Activated T-helper 17 cell treated with anti-CD3 and anti-CD28 coated beads, Interleukin-2, amount 50 U/mL, for 72 hours (primary cell): ENCODE measurements at places on chromosomes 1 and 21. TPM values are rescaled to one million over a fixed set of nuclear protein-coding genes. Genes with fewer than 3 reads are reported as not detected.
A peak's percentile ranks its signal among the peaks of the same experiment; 100 is the strongest.

Gene HPCAL4
- 1.2 TPM for total RNA-seq

GRCh38 chr1:2584686-2585317 lies 1.8 kb upstream of the PRXL2B start:
- no peak for ATAC-seq

DNA sequence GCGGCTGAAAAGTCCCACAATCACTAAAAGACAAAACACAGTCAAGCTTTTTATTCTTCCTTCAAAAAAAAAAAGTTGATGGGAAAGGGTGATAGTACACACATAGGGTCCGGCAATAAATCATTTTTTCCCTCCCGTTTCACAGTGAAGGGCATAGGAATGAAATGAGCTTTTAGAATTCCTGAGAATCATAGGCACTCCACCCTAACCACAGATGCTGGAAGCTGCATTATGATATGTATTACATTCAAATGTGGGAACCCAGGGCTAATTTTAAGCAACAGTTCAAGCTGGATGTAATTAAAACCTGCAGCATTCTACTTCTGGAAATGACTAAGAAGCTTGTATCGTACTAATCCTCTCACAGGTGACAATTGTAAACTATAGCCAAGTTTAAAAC lies 75.7 kb upstream of the KCNJ15 start:
- no peak for ATAC-seq

GRCh38 chr1:231575472-231575871 lies 47.0 kb downstream of the TSNAX start:
- ATAC-seq: no peak

DNA sequence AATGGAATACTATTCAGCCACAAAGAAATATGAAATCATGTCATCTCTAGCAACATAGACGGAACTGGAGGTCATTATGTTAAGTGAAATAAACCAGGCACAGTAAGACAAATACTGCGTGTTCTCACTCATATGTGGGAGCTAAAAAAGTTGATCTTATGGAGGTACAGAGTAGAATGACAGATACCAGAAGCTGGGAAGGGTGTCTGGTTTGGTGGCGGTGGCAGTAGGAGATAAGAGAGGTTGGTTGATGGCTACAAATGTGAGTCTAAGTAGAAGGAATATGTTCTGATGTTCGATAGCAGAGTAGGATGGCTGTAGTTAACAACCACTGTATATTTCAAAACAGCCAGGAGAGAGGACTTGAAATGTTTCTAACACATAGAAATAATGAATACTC lies 121.6 kb downstream of the PLPPR4 start:
- no peak for ATAC-seq

Gene TTC39A
- 0.74 TPM for total RNA-seq

GRCh38 chr1:16903458-16903796 lies 7.6 kb downstream of the RNU1-2 start:
- no peak for ATAC-seq

DNA sequence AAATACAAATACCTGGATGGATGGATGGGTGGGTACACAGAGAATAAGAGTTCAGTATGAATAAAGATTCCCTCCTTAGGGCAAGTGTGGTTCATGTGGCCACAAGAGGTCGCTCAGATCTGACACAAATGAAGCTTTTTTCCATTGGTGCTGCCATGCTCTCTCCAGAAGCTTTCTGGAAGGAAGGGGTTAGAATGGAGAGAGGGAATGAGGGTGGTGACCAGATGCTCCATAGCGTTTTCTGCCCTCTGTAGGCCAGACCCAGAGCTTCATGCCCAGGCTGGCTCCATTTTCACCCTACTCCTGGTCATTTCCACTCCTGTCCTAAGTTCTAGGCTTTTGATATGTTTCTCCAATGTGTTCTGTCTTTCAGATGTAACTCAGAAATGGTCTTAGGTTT lies 3.3 kb upstream of the FCRL6 start:
- peak; percentile 64 for ATAC-seq

DNA sequence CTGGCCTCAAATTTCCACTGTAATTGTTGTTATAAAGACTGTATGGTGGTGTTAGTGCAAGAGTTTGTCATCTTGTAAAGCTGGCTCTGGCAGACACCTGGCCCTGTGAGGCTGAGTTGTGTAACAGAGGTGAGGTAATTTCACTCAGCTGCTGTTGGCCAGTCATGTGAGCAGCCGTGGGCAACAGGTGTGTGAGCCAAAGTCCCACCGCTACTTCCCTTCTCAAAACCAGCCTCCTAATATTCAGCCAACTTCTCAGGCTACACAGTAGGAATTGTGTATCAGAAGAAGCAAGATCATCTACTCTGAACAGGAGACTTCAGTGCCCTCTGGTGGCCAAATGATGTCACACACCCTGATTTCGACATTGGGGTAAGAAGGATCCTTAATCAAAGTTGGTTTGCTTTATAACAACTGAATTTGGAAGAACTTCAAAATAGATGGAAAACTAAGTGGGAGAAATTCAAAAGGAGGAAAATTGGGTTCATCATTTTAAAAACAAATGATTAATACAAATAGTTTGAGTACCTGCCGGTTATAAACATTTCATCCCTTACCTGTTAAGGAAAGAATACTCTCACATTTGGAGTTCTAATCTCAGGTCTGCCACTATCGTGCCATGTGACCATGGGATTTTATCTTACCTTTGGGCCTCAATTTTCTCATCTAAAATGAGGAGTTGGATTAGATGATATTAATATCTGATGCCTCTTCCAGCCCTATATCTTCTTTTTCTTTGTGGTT lies 2.6 kb upstream of the CREG1 start:
- ATAC-seq: no peak

DNA sequence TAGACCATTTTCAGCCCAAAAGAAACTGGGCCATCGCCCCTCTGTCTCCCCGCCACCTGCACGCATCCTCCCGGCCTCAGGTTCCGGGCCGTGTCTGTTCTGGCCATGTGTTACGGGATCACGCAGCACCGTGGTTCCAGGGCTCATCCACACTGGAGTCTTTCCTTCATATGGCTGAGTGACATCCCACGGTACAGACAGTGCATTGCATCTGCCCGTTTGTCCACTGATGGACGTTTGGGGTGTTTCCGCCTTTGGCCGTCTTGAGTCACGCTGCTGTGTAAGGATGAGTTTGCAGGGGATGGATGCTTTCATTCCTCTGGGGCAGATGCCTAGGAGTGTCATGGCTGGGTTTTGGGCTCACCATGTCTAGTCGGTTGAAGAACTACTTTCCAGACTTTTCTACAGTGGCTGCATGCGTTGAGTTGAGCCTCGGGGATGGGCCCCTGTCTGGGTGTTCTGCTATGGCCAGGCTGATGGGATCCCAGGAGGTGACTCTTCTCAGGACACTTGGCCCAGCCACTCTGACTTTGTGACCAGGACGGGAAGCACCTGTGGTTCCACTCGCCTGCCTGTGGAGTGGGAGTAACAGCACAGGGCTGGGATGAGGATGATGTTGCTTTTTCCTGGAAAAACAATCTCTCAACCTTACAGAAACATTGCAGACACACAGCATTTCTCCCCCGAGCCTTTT lies 16.8 kb downstream of the RRP1 start:
- ATAC-seq: no peak

GRCh38 chr1:33399375-33399774 lies 31.5 kb downstream of the PHC2 start:
- ATAC-seq: no peak

DNA sequence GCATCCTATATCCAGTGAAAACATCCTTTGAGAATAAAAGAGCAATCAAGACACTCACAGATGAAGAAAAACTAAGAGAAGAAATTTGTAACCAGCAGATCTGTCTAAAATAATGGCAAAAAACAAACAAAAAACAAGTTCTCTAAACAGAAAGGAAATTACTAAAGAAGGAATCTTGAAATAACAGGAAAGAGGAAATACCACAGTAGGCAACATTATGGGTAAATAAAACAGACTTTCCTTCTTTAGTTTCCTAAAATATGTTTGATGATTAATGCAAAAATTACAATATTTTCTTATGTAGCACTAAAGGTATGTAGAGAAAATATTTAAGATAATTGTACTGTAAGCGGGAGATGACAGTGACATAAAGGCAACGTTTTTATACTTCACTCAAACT lies 23.5 kb downstream of the SLC19A1 start:
- ATAC-seq: no peak

- no peak for ATAC-seq
Observed at GRCh38 chr1:197173571-197174507, 27.4 kb upstream of the ASPM start.

Gene APCS
- not detected for total RNA-seq

Gene SLC1A7
- not detected for total RNA-seq

DNA sequence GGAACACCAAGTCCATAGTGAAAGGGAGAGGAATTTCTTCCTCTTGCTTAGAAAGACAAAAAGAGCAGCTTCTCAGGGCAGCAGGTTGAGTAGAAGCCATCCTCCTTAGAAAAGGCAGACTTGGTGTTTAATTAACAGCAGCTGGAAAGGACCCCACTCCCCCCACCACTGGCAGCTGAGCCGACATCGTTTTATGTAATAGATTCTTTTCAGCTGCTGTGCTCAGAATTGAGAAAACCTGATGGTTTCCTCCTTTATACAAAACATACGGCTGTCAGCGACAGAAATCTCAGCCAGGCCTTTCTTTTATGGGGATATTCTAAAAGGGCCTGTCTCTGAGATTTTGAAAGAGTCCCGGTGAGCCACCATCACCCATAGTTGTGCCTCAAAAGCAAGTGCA lies 49.9 kb downstream of the MAN1C1 start:
- no peak for ATAC-seq

Gene EPHA8
- not detected for total RNA-seq

- peak; percentile 50 for ATAC-seq
Observed at GRCh38 chr1:27045973-27046558, 33.4 kb upstream of the TENT5B start.

Gene CTSK
- total RNA-seq: 9.8 TPM

DNA sequence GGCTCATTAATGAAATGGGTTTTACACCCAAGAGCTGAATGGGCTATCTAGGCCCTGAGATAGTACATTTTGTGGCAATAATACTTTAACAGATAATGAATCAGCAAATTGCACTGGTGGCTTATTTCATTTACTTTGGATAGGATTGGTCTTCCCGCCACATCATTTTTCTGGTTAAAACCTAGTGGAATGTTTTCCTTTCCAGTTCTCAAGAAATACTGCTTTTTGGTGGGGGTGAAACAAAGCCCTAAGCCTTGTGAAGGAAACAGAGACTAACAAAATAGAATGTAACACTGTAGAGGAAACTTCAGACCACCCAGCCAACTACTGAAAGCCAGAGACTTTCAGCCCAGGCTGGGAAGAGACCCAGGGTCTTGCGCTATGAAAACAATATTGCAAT lies 172.2 kb downstream of the HHIPL2 start:
- ATAC-seq: no peak

DNA sequence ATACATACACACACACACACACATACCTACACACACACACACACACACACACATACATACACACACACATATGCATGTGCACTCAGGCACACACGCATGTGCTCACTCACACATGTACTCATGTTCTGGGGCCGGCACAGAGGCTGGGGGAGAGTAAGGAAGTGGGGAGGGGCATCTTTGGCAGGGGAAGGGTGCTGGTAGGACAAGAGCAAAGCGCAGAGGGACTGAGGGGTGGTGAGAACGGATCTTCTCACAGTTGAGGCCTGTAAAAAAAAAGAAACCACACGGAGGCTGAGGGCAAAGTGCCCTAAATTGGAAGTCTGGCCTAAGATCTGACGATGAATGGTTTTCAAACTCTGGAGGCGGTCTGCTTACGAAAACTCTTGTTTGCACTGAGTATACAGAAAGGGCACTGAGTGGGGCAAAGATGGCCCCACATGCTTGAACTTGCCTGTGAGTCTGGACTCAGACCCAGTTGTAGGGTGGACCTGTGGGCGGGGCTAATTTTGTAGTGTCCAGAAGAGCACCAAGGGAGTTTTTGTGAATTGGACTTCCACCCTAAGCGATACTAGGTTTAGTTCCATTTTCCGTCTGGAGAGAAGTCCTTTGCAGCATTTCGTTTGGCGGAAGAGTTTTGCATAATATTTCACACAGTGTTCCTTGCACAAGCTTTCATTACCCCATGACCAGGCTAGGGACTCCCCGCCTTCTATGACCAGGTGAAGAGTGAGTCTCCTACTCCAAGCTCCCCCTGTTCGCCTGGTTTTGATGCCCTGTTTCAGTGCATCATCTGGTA lies 79.3 kb upstream of the LYST start:
- ATAC-seq: no peak

DNA sequence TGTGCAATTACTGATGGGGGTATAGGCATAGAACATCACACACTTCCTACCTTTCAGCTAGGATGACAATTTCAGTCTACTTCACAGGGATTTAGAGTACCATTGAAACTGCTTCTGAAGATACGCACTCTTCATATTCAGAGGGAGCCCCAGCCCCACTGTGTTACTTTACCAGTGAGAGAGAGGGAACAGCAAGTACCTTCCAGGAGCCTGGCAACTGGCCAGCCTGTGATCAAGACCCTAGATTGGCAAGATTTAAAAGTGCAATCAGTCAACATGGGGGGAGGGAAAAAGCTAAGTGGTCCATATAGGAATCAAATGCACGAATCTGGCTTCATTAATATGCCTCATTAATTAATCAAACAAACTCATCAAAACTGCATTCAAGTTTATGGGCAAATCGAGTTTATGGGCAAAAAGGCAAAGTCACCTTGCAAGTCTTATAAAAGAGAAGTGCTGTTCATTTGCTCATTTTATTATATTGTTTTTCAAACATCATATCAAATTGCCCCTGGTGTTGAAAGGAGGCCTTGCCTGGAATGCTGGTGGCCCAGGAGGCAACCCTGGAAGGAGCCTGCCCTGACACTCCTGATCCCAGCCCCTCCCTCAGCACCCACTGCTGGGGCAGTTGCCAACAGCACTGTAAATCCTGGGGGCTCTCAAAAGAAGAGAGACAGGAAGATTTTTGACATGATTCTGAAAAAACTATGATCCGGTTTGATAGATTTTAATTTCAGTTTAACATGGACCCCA lies 184.9 kb upstream of the DPT start:
- ATAC-seq: no peak

GRCh38 chr1:192453360-192453992 lies 122.1 kb upstream of the RGS1 start:
- no peak for ATAC-seq

Gene CYP4X1
- not detected for total RNA-seq

Gene ASPM
- 61.5 TPM for total RNA-seq

DNA sequence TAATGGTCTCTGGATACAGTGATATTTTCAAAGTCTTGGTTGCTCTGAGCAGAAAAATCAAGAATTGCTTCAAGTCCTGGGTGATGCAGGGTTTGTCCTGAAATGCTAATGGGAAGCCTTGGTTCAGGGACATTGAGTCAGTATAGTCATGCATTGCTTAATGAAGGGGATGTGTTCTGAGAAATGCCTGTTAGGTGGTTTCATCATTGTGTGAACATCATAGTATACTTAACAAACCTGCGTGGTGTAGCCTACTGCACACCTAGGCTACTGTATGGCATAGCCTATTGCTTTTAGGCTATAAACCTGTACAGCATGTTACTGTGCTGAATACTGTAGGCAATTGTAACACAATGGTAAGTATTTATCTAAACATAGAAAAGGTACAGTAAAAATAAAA lies 36.4 kb downstream of the TBCE start:
- no peak for ATAC-seq

GRCh38 chr1:5730272-5731109 lies 261.7 kb downstream of the NPHP4 start:
- no peak for ATAC-seq
